ENCODE measurements at places on chromosomes 7 and 10.

GRCh38 chr10:50511492-50512213, 112.1 kb downstream of the SGMS1 start:
- DNase-seq: no peak

DNA sequence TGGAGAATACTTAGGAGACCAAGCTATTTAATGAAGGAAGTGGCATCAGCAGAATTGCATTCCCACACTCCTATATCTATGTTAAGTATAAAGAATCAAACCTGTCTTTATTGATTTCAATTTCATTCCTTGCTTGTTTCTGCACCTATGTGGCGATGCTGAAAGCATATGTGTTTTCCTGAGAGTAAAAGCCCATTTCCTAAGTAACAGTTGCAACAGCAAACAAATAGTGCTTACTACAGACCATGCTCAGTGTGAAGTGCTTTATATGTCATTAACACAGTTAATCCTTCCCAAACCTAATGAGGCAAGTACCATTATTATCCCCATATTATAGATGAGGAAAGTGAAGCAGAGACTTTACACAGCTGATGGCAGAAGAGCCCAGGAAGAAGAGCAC, 552.1 kb downstream of the PARD3 start:
- no peak for DNase-seq

GRCh38 chr7:101411508-101411874, 48.8 kb downstream of the COL26A1 start:
- no peak for DNase-seq

DNA sequence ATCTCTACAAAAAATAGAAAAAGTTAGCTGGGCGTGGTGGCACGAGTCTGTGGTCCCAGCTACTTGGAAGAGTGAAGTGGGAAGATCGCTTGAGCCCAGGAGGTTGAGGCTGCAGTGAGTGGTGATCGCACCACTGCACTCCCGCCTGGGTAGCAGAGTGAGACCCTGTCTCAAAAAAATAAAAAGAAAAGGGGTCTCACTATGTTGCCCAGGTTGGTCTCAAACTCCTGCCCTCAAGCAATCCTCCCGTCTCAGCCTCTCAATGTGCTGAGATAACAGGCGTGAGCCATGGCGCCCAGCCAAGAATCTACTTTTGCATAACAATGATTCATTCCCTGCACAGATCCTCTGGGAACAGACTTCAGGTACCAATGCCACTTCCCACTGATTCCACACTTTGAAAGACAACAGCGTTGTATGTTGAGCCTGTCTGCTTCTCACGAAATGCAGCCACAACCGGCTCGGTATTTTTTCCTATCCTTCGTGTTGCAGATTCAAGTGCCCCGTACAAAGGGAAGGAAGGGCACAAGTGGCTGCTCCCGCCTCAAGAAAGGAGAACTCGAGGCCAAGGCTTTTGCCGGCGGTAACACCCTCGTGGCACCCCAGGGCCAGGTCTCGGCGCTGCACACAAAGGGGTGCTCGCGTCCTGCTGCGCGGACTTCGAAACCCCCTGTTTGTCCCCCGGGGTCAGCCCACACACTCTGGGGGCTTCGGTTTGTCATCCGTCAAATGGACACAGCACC, 745 bp downstream of the DAGLB start:
- peak; percentile 40 for DNase-seq

DNA sequence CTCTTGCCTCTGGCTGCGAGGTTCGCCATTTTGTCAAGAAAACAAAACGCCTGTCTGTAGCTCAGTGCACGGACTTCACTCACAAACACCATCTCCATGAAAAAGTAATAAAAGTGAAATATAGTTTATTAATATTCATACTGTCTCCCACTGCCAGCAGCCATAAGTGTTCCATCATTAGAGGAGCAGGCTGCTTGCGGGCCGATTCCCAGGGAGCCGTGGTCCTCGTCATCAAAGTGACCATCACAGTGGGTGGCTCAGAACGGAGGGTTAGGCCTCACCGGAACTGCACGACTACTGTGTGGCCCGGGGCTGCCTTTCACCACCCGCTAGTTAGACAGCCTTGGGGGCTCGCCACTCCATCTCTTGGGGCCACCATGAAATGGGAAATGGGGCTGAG, 82.7 kb downstream of the HIPK2 start:
- no peak for DNase-seq

GRCh38 chr10:124348801-124349200, 69.9 kb downstream of the OAT start:
- DNase-seq: no peak

DNA sequence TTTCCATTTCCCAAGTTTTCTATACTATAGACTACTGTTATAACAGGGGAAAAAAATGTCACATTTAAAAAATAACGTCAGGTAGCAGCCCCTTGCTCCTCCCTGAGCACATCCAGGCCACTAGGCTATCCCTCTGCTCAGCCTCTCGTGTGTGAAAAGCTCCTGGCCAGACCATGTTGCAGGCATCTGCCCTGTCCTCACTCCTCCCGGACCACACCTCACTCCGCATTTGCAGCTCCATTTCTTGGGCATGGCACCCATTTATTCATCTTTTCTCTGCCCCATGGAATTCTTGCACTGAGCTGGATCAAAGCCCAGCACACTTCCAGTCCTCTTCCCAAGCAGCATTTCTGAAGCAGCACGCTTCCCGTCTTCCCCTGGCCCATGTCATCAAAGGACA, 1.4 kb upstream of the GDF2 start:
- no peak for DNase-seq

GRCh38 chr10:9209105-9209798, 1154.8 kb downstream of the GATA3 start:
- no peak for DNase-seq

DNA sequence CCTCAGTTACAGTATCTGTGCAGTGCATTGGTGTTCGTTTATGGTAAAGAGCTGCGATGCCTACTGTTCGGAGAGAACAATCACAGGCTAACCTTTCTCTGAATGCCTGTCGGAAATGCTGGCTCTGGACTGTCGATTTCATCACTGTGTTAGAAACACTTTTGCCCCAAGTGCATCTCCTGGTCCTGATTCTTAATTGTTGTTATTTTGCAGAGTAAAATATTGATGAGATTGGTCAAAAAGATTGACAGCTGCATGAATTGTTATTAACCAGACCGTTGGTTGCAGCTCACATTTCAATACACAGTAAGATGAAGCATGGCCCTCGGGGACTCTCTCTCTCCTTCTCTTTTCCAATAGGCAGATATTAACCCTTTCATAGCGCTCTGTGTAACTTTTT, 557.4 kb upstream of the ADARB2 start:
- DNase-seq: no peak

GRCh38 chr7:106344211-106344610, 59.4 kb upstream of the NAMPT start:
- no peak for DNase-seq

- no peak for DNase-seq
Observed at GRCh38 chr7:20596653-20597052, 18.8 kb upstream of the ABCB5 start.

- DNase-seq: no peak
Observed at GRCh38 chr10:90591629-90592028, 266.2 kb downstream of the HTR7 start.

GRCh38 chr7:111212857-111213523, 122.1 kb downstream of the LRRN3 start:
- no peak for DNase-seq

GRCh38 chr10:114613237-114613979, 44.7 kb downstream of the ABLIM1 start:
- DNase-seq: no peak

- DNase-seq: no peak
Observed at GRCh38 chr7:4800926-4801838, 25.8 kb downstream of the AP5Z1 start.

- DNase-seq: no peak
Observed at GRCh38 chr10:96136810-96137209, 6.7 kb downstream of the ZNF518A start.

GRCh38 chr7:7249814-7250213, 67.5 kb downstream of the C1GALT1 start:
- DNase-seq: no peak

- no peak for DNase-seq
Observed at GRCh38 chr7:151542606-151543130, 23.0 kb upstream of the RHEB start.

DNA sequence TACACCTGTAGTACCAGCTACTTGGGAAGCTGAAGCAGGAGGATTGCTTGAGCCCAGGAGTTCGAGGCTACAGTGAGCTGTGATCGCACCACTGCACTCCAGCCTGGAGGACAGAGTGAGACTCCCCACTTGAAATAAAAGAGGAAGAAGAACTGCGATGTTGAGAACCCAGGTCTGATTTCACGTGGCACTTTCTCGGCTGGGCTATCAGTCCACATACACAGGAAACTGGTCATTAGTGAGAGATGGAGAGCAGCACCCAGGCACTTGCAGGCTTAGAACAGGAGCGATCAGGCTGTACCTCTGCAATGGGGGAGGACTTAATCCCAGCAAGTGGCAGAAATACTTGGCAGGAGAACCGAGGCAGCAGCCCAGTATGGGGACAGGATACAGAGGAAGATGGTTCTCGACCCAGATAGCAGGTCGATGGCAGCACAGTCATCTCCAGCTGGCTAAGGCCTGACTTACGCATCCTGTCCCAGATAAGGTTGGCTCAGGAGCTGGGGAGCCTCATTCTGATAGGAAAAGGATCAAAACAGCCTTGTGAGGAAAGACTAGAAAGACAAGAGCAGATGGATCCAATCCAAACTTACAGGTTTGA, 487.7 kb upstream of the AUTS2 start:
- DNase-seq: no peak

GRCh38 chr10:51313773-51314478, 239.6 kb downstream of the PRKG1 start:
- no peak for DNase-seq

DNA sequence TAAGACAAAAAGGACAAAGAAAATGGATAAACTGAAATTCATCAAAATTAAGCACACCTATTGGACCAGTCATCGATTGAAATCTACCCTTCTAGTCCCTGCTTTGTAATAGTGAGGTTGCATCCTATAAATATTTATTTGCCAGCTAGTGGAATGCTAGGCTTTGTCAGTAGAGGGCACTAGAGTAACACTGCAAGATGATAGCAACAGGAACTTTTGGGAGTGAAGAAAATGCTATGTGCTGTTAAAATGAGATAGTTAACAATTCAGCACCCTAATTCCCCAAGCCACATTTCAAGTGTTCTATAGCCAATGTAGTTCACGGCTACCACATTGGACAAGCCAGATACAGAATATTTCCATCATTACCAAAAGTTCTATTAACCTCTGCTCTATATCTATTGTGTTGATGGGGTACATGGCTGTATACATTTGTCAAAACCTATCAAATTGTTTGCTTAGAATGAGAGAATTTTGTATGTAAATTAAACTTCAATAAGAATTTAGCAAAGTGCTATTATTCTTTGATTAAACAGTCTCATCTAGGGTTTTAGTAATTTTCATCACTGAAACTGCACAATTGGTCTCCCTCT, 69.8 kb downstream of the LSMEM1 start:
- peak; percentile 65 for DNase-seq

GRCh38 chr7:134933460-134934068, 52.7 kb upstream of the AGBL3 start:
- no peak for DNase-seq

DNA sequence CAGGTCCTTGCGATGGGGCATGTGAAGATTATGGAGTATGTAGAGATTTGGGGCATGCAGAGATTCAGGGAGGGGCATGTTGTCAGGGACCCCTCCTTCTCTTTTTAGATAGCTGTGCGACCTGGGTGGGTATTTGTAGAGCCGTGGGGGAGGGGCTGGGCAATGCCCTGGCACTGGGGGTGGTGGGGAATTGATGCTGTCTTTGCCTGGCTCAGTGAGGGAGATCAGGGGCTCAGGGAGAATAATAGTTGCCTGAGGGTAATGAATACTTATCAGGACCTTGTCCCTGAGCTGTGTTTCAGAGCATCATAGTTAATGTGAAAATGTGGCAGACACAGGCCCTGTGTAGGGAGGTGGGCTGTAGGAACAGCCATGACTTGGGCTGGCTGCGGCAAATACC, 3.5 kb downstream of the RAMP3 start:
- no peak for DNase-seq

GRCh38 chr10:98141484-98142073, 7.1 kb downstream of the R3HCC1L start:
- no peak for DNase-seq

GRCh38 chr10:11876324-11876723, 53.2 kb downstream of the PROSER2 start:
- DNase-seq: no peak

GRCh38 chr7:31070991-31071644, 19.0 kb downstream of the ADCYAP1R1 start:
- no peak for DNase-seq

DNA sequence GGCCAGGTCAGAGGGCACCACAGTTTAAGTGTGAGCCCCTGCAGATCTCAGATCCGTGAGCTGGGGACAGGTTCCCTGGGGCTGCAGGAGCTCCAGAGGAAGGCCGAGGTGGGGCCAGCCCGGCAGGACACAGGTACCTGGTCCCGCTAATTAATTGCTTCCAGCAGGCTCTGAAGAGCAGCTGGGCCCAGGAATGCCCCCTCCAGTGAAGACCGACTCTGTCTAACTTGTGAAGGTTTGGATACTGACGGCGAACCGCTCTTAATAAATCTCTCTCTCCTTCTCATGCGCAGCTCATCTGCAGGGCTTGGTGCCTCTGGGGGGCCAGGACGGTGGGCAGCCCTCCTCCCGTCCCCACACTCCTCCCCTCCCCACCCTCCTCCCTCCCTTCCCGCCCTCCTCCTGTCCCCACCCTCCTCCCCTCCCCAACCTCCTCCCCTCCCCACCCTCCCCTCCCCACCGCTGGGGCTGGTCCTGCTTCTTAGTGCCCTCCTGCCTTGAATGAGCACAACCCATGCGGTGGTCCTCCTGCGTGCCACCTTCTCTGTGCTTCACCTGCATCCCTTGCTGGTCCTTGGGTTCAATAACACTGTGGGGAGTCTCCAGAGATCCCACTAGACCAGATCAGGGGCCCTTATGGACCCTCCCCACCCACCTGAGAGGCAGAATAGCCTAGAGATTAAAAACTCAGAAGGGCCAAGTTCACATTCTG, 38.3 kb downstream of the PDGFA start:
- no peak for DNase-seq

GRCh38 chr7:85039196-85039923, 147.5 kb downstream of the SEMA3D start:
- DNase-seq: no peak

- no peak for DNase-seq
Observed at GRCh38 chr7:40009301-40009700, 59.2 kb downstream of the CDK13 start.

DNA sequence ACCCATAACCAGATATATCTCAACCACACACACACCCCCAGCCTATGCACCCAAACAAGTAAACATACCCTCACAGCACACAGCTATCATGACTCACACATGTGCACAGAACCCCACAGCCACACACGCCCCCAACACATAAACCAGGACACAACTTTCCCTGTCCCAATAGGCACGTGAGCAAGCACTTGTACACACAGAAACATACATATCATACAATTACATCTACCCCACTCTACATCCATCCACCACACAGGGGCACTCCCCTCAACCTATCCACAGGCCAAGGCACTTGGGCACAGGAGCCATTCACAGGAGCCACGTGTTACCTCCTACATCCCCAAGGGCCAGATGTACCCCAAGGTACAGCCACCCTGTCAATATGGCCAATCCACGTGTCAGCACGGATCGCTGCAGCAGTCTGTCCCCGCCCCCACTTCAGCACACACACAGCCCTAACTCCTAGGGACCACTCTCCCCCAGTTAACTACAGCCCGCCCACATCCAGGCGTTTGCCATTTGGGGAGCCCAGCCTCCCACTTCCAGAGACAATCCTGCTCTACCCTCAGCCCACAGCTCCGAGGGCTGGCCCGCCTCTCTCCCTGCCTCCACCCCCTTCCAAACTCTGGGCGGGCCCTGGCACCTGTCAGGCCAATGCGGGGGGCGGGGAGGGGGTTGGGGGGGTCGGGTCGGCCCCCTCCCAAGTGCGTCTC, 163.5 kb downstream of the SH3PXD2A start:
- no peak for DNase-seq
